Upper lobe of left lung (tissue), 6 donors: ENCODE measurements at places on chromosomes 5 and 9. TPM values are rescaled to one million over a fixed set of nuclear protein-coding genes. Genes with fewer than 3 reads are reported as not detected.

DNA sequence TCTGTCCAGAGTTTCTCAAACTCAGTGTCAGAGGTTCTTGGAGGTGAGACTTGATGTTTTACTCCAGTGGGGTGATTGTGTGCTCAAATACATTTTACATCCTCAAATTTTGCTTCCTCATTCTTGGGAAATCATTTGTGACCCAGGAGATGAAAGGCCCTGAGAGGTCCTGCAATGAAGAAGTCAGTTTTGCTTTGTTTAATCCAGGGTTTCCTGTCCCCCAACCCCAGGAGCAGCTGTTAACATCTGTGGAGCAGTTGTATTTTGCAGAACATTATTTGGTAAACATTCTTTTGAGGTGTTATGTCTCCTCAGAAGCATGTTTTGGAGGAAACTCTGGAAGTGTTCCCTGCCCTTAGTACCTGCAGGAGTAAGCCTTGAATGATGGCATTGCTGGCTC lies 59.8 kb downstream of the DAB2IP start:
- DNase-seq = no peak
- no peaks in the 10 kb centered on the region for H3K27me3 ChIP-seq
- H3K4me3 ChIP-seq = no peak overlapping the region

GRCh38 chr9:27090711-27091110 lies 18.3 kb upstream of the TEK start:
- no peaks in the 10 kb centered on the region for H3K27me3 ChIP-seq
- H3K36me3 ChIP-seq = no peaks in the 10 kb centered on the region

DNA sequence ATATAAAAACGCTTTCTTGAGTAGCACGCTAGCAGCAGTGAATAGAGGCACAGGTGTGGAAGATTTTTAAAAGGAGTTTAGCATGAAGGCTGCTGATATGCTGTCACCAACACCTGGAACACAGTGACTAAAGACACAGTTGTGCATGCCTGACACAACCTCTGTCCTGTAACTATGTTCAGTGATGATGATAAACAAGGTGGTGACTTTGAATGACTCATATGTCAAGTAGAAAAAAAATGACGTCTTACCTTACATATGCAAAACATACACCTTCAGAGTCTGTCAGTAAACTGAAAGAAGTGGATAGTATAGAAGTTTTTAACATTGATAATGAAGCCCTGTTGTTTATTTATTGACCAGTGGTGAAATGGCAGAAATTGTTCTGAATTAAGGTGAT lies 66.2 kb upstream of the ADCY2 start:
- H3K36me3 ChIP-seq = no peaks in the 10 kb centered on the region
- no peak overlapping the region for H3K27ac ChIP-seq
- DNase-seq = no peak
- H3K27me3 ChIP-seq = no peaks in the 10 kb centered on the region
- H3K4me3 ChIP-seq = no peak overlapping the region

DNA sequence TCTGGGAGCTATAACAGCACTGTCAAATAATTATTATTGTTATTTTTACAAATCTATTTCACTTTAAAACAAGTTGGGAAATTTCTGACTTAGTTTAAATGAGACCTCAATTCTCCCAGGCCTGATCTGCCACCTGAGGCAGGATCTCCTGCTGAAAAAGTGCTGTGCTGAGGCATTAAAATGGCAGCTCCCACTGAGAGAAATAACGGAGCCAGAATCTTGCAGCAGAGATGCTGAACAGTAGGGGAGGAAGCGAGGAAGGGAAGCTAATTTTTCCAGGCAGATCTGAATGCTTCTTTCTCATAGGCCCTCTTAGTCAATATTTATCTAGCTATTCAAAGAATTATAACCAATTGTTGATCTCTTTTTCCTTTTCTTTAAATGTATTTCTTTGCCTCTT lies 196.3 kb downstream of the ZNF462 start:
- no peak for DNase-seq
- H3K4me1 ChIP-seq = no peaks in the 10 kb centered on the region
- no peak overlapping the region for H3K4me3 ChIP-seq
- no peak overlapping the region for H3K27ac ChIP-seq

SMIM33 gene
- total RNA-seq = not detected

EQTN gene
- 0.40 TPM for total RNA-seq

GRCh38 chr5:141945511-141946051 lies 12.4 kb downstream of the PCDH12 start:
- no peaks in the 10 kb centered on the region for H3K27me3 ChIP-seq
- peaks cover 53% of the 10 kb centered on the region for H3K4me1 ChIP-seq
- DNase-seq = peak; percentile 79
- no peak overlapping the region for H3K4me3 ChIP-seq

PCDHA1 gene
- total RNA-seq = not detected

FOXD4L6 gene
- total RNA-seq = not detected

DNA sequence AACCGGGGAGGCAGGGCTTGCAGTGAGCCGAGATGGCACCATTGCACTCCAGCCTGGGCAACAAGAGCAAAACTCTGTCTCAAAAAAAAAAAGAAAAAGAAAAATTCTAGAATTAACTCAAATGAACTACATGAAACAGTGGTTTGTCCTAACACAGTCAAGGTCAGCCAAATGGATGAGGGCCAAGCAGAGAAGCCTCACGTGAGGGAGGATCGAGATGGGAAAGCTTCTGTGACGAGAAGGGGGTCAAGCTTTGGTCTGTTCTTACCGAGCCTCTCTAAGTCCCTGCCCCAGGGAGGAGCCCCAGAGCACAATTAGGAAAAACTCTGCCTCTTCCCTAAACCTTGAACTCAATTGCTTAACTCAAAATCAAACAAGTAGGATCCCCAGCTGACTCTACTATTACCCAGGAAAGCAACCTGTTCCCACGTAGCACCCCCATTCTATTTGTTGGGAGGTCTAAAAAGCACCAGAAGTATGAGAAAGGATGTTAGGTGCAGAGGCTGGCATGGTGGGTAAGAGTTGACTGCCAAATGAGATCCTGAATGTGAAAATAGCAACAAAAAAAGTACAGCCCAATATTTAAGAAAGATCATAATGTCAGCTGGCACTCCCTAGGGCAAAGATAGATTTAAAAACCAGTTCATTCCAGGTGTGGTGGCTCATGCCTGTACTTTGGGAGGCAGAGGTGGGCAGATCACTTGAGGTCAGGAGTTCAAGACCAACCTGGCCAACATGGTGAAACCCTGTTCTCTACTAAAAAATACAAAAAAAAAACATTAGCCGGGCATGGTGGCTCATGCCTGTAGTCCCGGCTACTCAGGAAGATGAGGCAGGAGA lies 7.2 kb downstream of the ALDH7A1 start:
- H3K4me3 ChIP-seq = no peak overlapping the region
- H3K4me1 ChIP-seq = no peaks in the 10 kb centered on the region
- no peaks in the 10 kb centered on the region for H3K27me3 ChIP-seq
- H3K27ac ChIP-seq = no peak overlapping the region
- DNase-seq = no peak

GRCh38 chr9:70411121-70411929 lies 3.1 kb downstream of the KLF9 start:
- H3K4me1 ChIP-seq = peaks cover 50% of the 10 kb centered on the region
- peak overlapping the region; percentile 70 for H3K4me3 ChIP-seq
- no peaks in the 10 kb centered on the region for H3K27me3 ChIP-seq
- peak overlapping the region; percentile 100 for H3K27ac ChIP-seq

- H3K27me3 ChIP-seq = no peaks in the 10 kb centered on the region
- H3K27ac ChIP-seq = no peak overlapping the region
- H3K4me1 ChIP-seq = no peaks in the 10 kb centered on the region
- DNase-seq = no peak
- H3K36me3 ChIP-seq = no peaks in the 10 kb centered on the region
Measured at GRCh38 chr5:175235251-175235960, 208.6 kb downstream of the DRD1 start.

GABRB2 gene
- 1.1 TPM for total RNA-seq

- no peaks in the 10 kb centered on the region for H3K36me3 ChIP-seq
- H3K4me3 ChIP-seq = no peak overlapping the region
- DNase-seq = no peak
Measured at GRCh38 chr5:2905741-2906140, 154.3 kb upstream of the IRX2 start.

GRCh38 chr5:20618340-20618739 lies 630.3 kb upstream of the CDH18 start:
- H3K4me1 ChIP-seq = no peaks in the 10 kb centered on the region
- H3K27ac ChIP-seq = no peak overlapping the region
- no peak overlapping the region for H3K4me3 ChIP-seq
- no peak for DNase-seq

- DNase-seq = no peak
- H3K36me3 ChIP-seq = no peaks in the 10 kb centered on the region
- H3K4me1 ChIP-seq = peaks cover 3% of the 10 kb centered on the region
- H3K27ac ChIP-seq = no peak overlapping the region
- no peaks in the 10 kb centered on the region for H3K27me3 ChIP-seq
Measured at GRCh38 chr5:176642675-176643490, 4.4 kb upstream of the TSPAN17 start.

DNA sequence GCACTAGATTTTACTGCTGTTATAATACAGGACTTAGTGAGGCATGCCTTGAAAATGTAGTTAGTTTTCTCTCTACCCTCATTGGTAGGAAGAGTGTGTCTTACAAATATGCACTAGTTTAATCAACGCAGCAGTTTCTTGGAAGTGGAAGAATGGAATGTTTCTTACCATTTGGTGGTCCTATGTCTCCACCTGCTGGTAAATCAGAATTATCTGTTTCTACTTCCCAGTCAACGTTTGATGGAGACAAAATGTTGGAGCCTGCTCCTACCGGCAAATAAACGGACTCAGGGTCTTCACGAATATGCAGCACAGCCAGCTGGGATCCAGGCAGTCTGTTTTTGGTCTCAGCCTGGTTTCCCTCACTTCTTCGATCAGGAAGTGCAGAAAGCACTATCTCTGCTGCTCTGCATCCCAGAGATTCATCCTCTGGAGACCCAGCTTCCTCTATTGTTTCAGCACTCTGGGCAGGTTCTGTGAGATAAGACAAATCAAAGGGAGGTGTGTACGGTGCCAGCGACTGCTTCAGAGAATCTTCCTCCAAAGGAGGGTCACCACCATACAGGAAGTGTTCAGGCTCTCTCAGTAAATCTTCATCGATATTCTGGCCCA lies 59.5 kb upstream of the PCA3 start:
- H3K4me1 ChIP-seq = peaks cover 3% of the 10 kb centered on the region
- no peak for DNase-seq
- no peaks in the 10 kb centered on the region for H3K36me3 ChIP-seq
- H3K27me3 ChIP-seq = no peaks in the 10 kb centered on the region
- H3K27ac ChIP-seq = no peak overlapping the region
- H3K4me3 ChIP-seq = no peak overlapping the region

FOXI1 gene
- not detected for total RNA-seq

DNA sequence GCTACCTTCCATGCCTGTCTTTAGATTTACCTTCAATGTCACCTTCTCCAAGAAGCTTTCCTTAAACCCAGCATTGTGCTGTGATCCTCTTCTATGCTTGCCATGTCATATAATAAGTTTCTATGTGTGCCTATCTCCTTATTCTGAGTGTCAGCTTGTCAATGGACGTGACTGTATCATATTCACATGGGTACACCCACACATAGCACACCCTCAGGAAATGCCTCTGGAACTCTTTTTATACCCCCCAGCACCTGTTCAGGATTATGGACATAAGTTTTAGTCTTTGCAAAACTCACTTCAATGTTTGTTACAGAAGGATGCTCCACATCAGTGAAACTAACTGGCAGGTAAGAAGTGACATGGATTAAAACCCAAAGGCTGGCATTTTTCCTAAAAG lies 7.4 kb downstream of the GAS1 start:
- peaks cover 8% of the 10 kb centered on the region for H3K4me1 ChIP-seq
- no peak overlapping the region for H3K4me3 ChIP-seq
- no peaks in the 10 kb centered on the region for H3K36me3 ChIP-seq
- H3K27ac ChIP-seq = no peak overlapping the region
- no peaks in the 10 kb centered on the region for H3K27me3 ChIP-seq
